ENCODE measurements at places on chromosomes 5 and 9.

DNA sequence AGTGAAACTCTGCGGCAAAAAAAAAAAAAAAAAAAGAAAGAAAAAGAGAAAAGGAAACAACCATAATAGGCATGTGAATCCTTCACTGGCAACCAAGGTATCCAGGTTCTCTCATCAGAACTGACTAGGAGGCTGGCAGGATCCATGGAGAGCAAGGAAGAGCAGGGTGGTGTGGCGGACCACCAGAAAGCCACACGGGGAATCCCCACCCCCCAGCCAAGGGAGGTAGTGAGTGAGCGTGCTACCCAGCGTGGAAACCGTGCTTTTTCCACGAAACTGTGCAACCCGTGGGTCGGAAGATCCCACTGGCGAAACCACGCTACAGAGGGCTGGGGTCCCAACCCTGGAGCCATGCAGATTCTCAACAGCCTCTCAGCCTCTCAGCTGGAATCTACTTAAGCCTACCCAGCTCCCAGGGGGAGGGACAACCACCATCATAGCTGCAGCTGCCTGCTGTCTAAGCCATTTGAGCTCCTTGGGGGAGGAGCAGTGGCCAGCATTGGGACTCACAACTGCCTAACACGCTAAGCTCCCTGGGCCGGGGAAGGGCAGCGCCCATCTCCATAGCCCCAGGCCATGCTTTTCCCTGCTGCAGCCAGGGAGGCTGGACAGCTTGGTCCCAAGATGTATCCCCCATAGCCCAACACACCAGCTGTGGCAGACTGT lies 91.6 kb downstream of the PRELID2 start:
- no peak for DNase-seq

- no peak for DNase-seq
Observed at GRCh38 chr5:33691856-33692255, 199.9 kb downstream of the ADAMTS12 start.

DNA sequence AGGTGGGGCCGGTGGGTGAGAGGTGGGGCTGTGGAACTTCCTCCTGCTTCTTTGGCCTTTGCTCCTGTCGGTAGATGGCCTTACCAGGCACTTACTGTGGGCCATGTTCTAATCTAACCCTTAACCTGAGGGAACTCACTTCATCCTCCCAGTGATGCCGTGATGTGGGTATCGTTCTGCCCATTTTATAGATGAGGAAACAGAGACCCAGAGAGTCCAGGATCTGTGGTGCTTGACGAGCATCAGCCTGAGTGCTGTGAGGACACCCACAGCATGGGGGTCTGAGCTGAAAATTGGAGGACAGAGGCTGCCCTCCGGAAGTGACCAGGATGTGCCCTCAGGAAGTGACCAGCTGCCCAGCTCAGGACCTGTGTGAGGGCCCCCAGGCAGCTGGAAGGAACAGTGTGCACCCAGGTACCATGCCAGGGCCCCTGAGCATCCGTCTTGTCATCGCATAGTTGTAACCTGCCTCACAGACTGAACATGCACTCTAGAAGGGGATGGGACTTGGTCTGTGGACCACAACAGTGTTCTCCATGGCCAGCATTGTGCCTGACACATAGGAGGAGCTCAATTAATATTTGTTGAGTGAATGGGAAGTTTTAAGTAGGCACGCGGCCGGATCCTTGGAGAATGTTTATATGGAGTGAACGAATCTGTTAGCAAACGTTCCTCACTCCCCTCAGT lies 8.5 kb downstream of the NEK6 start:
- no peak for DNase-seq

- DNase-seq: peak; percentile 86
Observed at GRCh38 chr9:37027582-37028419, 6.3 kb downstream of the PAX5 start.

- no peak for DNase-seq
Observed at GRCh38 chr9:74817816-74818215, 69.9 kb downstream of the TRPM6 start.

DNA sequence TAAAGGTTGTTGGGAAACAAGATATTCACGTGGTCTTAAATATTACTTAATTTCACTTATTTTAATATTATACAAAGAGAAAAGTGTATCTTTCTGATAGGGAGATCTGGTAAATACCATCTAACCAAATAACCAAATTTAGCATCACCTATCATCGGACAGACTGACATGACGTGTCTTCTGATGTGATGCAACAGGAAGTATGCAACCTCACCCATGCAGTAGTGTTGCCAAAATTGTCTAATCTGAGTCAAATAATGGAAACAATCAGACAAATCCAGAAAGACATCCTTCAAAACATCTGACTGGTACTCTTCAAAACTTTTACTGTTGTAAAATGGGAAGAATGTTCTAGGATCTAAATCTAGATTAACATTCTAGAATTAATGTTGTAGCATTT lies 148.0 kb downstream of the FGF1 start:
- no peak for DNase-seq

DNA sequence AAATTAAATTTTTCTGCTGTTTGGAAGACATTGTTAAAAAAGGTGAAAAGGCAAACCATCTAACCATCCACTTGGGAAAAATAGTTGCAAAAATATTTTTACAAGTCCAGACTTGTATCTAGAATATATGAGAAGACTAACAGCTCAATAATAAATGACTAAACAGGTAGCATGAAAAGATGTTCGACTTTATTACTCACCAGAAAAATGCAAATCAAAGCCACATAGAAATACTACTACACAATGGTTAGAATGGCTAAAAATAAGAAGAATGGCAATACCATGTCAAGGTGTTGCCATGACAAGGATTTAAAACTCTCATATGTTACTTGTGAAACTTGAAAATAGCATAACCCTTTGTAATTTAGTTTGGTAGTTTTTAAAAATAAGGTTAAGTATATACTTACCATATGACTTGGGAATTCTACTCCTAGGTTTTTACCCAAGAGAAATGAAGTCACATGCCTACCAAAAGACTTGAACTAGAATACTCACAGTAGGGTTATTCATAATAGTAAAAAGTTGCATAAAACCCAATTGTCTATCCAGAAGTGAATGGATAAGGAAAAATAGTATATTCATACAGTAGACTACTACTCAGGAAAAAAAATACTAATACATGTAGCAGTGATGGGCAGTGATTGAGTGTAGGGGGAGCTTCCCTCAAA lies 93.8 kb downstream of the VPS13A start:
- DNase-seq: no peak

DNA sequence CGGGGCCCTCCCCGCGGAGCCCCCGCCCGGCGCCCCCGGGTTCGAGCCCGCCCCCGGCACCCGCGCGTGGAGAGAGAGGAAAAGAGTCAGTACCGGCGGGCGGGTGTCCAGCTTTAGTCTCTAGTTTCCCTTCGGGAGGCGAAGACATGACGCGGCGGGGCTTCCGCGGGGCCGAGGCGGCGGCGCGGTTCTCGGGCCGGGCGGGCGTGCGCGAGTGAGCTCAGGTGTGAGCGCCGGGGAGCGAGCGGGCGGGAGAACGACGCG lies 181 bp downstream of the DAP start:
- no peak for DNase-seq

GRCh38 chr5:144369006-144369405 lies 198.3 kb downstream of the KCTD16 start:
- peak; percentile 81 for DNase-seq

All from kidney glomerular epithelial cell (primary cell).